H4 (cell line): ENCODE measurements at places on chromosomes 3 and 15. TPM values are rescaled to one million over a fixed set of nuclear protein-coding genes. Genes with fewer than 3 reads are reported as not detected.

Gene PLIN1
- total RNA-seq = 0.04 and 0.19 TPM in 2 replicates

DNA sequence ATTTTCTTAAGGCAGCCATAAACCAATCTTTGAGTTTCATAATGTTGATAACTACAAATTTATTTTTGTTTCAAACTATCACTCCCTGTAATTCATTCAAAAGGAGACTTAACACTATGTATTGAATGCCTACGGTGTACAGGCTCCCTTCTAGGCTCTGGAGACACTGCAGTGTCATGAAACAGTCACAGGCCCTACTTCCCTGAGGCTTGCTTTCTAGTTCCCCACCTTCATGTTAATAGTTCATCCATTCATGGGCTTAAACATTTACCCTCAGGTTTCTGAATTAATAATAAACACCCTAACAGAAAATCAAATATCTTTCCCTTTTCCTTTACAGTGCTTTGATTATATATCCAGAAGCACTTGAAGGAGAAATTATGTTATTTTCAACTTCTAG, 168.7 kb downstream of the CHL1 start:
- no peak for DNase-seq

GRCh38 chr3:169350228-169350627, 313.3 kb downstream of the MECOM start:
- no peak for DNase-seq

GRCh38 chr3:28947061-28947460, 333.8 kb upstream of the RBMS3 start:
- DNase-seq = no peak

DNA sequence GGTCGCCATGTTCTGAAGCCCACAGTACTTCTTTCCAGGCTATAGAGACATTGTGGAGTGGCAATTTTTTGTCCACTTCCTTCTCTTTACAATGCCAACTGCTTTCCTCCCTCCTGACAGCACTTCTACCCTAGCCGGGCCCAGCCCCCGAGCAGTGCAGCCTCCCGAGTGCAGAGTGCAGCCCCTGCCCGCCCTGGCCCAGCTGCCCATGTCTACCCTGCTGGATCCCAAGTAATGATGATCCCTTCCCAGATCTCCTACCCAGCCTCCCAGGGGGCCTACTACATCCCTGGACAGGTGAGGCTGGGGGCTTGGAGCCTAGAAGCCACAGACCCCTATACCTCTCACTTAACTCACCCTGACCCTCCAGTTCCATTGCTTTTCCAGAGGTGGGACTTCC, 2.8 kb downstream of the EIF4G1 start:
- DNase-seq = no peak

DNA sequence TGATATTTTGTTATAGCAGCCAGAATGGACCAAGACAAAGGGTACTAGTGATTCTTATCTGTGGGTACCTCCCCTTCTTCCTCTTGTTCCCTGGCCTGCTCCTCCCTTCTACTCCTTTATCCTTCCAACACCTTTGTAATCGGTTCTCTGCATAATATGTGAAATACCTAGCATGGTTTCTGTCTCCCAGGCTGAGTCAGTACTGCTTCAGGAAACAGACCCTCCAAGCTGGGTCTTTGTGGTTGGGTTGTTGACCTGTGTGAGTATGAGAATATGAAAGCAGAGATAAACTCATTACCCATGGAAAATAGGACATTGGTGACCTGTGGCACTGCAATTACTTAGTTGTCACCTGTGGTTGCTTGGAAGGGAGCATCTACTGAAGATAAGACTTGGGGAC, 69.3 kb upstream of the KLF13 start:
- no peak for DNase-seq
